Activated CD8-positive, alpha-beta T cell treated with anti-CD3 and anti-CD28 coated beads for 36 hours (primary cell): ENCODE measurements at places on chromosomes 5 and 9. TPM values are rescaled to one million over a fixed set of nuclear protein-coding genes. Genes with fewer than 3 reads are reported as not detected.

DNA sequence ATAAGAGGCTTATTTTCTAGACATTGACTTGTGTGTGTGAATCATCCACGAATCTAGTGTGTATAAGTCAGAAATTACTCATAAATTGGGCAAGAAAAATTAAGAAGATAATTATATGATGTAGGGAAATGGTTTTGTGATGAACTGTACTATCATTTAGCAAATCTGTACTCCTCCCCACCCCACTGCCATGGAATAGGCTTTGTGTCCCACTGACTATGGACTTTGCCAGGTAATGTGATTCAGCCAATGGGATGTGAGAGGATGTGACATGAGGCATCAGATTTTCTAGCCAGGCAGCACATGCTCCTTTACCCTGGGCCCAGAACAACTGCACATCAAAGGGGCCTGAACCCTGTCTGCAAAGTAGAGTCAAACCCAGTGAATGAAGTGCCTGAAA lies 406.6 kb downstream of the CTNND2 start:
- no peak for DNase-seq
- H3K36me3 ChIP-seq: no peaks in the 10 kb centered on the region
- H3K27me3 ChIP-seq: no peaks in the 10 kb centered on the region
- no peak overlapping the region for H3K27ac ChIP-seq
- no peak overlapping the region for H3K4me3 ChIP-seq
- H3K4me1 ChIP-seq: no peaks in the 10 kb centered on the region

- DNase-seq: no peak
- H3K36me3 ChIP-seq: peaks cover 9% of the 10 kb centered on the region
- no peak overlapping the region for H3K27ac ChIP-seq
- H3K4me1 ChIP-seq: peaks cover 9% of the 10 kb centered on the region
- no peak overlapping the region for H3K4me3 ChIP-seq
- H3K27me3 ChIP-seq: no peaks in the 10 kb centered on the region
Measured at GRCh38 chr5:37554405-37554739, 175.3 kb downstream of the WDR70 start.

- H3K36me3 ChIP-seq: no peaks in the 10 kb centered on the region
- H3K27ac ChIP-seq: no peak overlapping the region
- no peaks in the 10 kb centered on the region for H3K4me1 ChIP-seq
Measured at GRCh38 chr5:120326651-120327050, 137.4 kb upstream of the PRR16 start.

KCNIP1 gene
- total RNA-seq: not detected

MZB1 gene
- total RNA-seq: 14.5 TPM

OXCT1 gene
- 70.5 TPM for total RNA-seq
